ENCODE measurements at places on chromosomes 3 and 15.

DNA sequence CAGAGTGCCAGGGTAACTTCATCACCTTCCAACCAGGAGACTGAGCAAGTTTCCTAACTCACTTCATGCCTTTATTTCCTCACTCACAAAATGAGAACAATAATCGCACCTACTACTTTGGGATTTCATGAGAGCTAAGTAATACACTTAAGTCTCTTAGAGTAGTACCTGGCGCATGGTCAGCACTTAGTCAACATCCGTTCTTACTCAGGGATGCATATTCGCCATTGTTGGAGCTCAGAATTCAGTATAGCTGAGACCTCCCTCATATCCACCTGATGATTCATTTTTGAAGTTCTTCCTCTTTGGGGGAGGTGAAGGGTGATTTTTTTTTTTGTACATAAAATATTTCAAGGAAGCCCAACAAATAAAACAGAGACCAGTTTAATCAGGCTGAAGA lies 188.2 kb downstream of the AGBL1 start:
- H3K27ac ChIP-seq = no peak overlapping the region
- peaks cover under 1% of the 10 kb centered on the region for H3K27me3 ChIP-seq
- H3K36me3 ChIP-seq = no peaks in the 10 kb centered on the region
- no peak for DNase-seq
- H3K4me3 ChIP-seq = no peak overlapping the region

DNA sequence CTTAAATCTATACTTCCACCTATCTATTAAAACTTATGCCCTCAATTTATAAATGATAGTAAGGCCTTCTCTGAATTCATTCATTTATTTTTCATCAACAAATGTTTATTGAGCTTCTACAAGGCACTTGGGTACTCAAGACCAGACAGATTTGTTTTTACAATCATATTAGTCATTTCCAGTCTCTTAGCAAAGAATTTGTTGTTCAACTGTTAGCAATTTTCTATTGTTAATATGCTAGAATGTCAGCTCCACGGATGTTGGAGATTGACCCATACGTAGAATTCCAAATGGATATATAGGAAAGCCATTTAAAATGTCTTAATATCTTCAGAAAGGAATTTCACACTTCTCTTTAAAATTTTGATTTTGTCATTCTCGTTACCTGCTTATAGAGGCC lies 36.7 kb downstream of the ZBTB38 start:
- peaks cover 34% of the 10 kb centered on the region for H3K36me3 ChIP-seq
- no peak overlapping the region for H3K4me3 ChIP-seq
- no peaks in the 10 kb centered on the region for H3K27me3 ChIP-seq
- H3K4me1 ChIP-seq = peaks cover 24% of the 10 kb centered on the region

GRCh38 chr3:107959550-107960154 lies 131.2 kb downstream of the CD47 start:
- no peaks in the 10 kb centered on the region for H3K36me3 ChIP-seq
- peaks cover 16% of the 10 kb centered on the region for H3K4me1 ChIP-seq
- DNase-seq = no peak
- H3K27me3 ChIP-seq = peaks cover 15% of the 10 kb centered on the region
- H3K4me3 ChIP-seq = no peak overlapping the region

- H3K36me3 ChIP-seq = no peaks in the 10 kb centered on the region
- H3K4me1 ChIP-seq = no peaks in the 10 kb centered on the region
- no peak overlapping the region for H3K27ac ChIP-seq
- no peak overlapping the region for H3K4me3 ChIP-seq
Measured at GRCh38 chr3:106376016-106376570, 507.3 kb upstream of the CBLB start.

DNA sequence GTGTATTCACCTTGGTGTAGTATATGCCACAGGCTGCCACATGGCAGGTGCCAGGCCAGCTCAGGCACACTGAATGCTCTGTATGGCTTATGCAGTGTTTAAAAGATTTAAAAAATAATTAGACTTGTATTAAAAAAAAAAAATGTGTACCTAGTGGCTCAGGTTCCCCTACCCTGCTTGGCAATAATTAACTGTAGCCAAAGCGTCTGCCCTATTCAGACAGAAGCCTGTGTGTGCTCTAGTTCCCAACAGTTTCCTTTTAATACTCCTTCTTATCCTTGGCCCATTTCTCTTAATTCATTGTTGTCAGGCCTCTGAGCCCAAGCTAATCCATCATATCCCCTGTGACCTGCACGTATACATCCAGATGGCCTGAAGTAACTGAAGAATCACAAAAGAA lies 752.2 kb upstream of the CFAP20DC start:
- no peak overlapping the region for H3K4me3 ChIP-seq
- H3K27ac ChIP-seq = no peak overlapping the region
- H3K27me3 ChIP-seq = no peaks in the 10 kb centered on the region
- H3K36me3 ChIP-seq = peaks cover 6% of the 10 kb centered on the region

- no peaks in the 10 kb centered on the region for H3K27me3 ChIP-seq
- H3K4me3 ChIP-seq = no peak overlapping the region
- H3K36me3 ChIP-seq = no peaks in the 10 kb centered on the region
Measured at GRCh38 chr3:116483135-116483534, 37.8 kb upstream of the LSAMP start.

DNA sequence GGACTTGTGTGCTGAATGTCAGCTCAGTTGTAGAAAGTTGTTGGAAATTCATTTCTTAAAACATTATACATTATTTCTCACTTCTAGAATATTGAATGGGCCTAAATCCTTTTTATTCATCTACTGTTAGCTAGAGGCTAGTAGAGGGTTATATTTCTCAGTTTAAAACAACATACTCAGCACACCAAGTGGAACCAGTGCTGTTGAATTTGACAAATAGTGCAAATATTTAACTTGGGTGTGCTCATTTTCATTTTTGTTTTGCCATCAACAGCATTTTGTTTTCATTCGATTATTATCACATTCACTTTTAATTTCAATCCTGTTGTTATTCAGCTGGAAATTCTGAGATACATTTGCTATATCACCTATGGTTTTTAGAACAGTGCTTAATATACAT lies 269.4 kb upstream of the PEX5L start:
- H3K27me3 ChIP-seq = no peaks in the 10 kb centered on the region
- no peak overlapping the region for H3K27ac ChIP-seq
- DNase-seq = no peak

- H3K27ac ChIP-seq = no peak overlapping the region
- peaks cover 4% of the 10 kb centered on the region for H3K27me3 ChIP-seq
- H3K4me1 ChIP-seq = no peaks in the 10 kb centered on the region
- H3K36me3 ChIP-seq = no peaks in the 10 kb centered on the region
Measured at GRCh38 chr3:184757022-184757651, 45.3 kb upstream of the MAGEF1 start.

DNA sequence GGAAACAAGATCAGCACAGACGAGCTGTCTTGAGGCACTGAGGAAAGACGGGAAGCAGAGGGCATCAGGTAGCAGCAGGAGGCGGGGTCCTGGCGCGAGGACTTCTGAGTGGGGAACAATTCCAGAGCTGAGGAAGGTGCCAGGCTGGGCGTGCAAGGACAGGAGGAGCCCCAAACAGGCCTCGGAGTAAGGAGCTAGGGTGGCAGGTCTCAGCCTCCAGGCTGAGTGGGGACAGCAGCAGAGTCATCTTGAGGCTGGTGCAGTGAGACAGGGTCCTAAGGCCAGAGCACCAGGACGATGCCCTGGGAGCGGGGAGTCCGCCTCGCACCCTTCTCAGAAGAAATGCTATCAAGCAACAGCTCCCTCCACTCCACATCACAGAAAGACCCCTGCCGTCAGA lies 78.4 kb downstream of the PCSK6 start:
- H3K4me1 ChIP-seq = no peaks in the 10 kb centered on the region
- DNase-seq = no peak
- peaks cover 14% of the 10 kb centered on the region for H3K27me3 ChIP-seq

GRCh38 chr3:169362301-169362700 lies 301.2 kb downstream of the MECOM start:
- no peaks in the 10 kb centered on the region for H3K4me1 ChIP-seq
- no peak for DNase-seq
- H3K27ac ChIP-seq = no peak overlapping the region
- H3K4me3 ChIP-seq = no peak overlapping the region
- peaks cover 4% of the 10 kb centered on the region for H3K27me3 ChIP-seq

GRCh38 chr3:25789596-25790556 lies at the start of gene OXSM:
Gene OXSM (plus strand): TSS chr3:25790090. CDS start chr3:25791021, 931 bp downstream.
- H3K4me1 ChIP-seq = peaks cover 36% of the 10 kb centered on the region
- no peaks in the 10 kb centered on the region for H3K27me3 ChIP-seq
- H3K27ac ChIP-seq = peak within 1 kb of the TSS; percentile 98
- DNase-seq = peak; percentile 95
- H3K4me3 ChIP-seq = peak within 1 kb of the TSS; percentile 95

DNA sequence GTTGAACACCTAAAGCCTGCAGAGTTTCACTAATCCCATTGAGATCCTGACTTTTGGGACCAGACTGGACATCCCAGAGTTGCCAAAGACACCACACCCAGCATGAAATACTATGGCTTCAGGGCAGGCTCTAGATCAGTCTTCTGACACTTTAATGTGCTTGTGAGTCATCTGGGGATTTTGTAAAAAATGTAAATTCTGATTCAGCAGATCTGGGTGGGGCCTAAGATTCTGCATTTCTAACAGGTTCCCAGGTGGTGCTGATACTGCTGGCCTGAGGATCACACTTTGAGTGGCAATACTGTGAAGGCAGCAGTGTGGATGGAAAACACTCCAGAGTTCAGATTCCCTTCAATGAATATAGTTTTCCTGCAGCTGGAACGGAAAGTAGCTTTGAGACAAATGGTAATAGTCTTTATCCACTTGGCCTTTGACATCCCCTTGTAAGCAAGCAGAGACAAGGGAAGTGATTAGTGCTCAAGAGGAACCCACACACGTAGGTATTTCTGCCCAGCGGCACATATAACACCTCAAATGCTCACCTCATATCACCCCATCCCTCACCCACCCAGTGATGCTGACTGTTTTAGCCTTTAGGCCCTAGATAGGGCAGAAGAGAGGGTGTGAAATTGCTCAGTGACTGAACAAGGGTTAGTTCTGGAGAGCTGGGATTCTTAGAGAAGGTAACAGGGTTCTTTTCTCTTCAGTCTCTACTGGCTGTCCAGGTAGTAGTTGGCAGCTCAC lies 51.5 kb upstream of the GSK3B start:
- peaks cover 8% of the 10 kb centered on the region for H3K4me1 ChIP-seq
- H3K27me3 ChIP-seq = no peaks in the 10 kb centered on the region
- no peak overlapping the region for H3K27ac ChIP-seq
- no peaks in the 10 kb centered on the region for H3K36me3 ChIP-seq
- DNase-seq = no peak

DNA sequence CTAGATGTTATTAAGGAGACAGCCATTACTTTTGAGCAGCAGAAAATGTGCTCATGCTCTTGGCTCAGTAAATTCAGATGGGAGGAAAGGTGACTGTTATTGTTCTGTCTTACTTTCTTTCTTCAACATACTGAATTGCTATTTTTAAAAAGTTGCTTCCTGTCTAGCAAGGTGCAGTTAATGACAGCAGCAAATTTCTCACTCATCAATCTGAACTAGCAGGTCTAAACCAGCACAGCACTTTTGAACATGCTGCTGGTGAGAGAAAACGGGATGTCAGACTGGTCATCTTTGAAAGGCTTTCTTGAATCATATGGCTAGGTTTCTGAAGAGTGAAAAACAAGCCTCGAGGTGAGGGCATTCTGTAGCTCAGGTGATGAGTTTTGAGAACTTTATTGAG lies 384.7 kb downstream of the MFSD1 start:
- H3K36me3 ChIP-seq = no peaks in the 10 kb centered on the region
- no peaks in the 10 kb centered on the region for H3K27me3 ChIP-seq
- no peak overlapping the region for H3K4me3 ChIP-seq
- H3K4me1 ChIP-seq = no peaks in the 10 kb centered on the region

GRCh38 chr15:93126599-93126998 lies 37.6 kb upstream of the RGMA start:
- H3K36me3 ChIP-seq = no peaks in the 10 kb centered on the region
- H3K4me3 ChIP-seq = no peak overlapping the region
- no peaks in the 10 kb centered on the region for H3K27me3 ChIP-seq
- no peak for DNase-seq
- no peak overlapping the region for H3K27ac ChIP-seq

GRCh38 chr15:89998923-89999675 lies 2.0 kb upstream of the ZNF710 start:
- DNase-seq = no peak
- peaks cover 14% of the 10 kb centered on the region for H3K27me3 ChIP-seq
- peak overlapping the region; percentile 6 for H3K4me3 ChIP-seq
- no peak overlapping the region for H3K27ac ChIP-seq

DNA sequence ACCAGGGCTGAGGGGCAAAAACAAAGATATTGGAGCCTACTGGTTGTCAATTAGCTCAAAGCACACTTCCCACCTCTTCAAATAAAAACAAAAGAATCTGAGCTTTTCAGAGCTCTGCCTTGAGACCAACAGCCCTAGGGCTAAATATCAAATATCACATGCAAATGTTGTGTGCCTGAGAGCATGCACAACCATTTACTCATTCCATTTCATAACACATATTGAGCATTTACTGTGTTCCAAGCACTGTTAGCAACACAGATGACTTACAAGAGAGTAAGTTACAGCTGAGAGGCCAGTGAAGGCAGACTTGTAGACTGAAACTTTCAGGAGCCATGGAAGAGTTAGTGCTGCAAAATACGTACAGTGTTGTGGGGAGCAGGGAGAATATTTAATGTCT lies 222.4 kb downstream of the CPNE4 start:
- H3K4me1 ChIP-seq = no peaks in the 10 kb centered on the region
- no peaks in the 10 kb centered on the region for H3K36me3 ChIP-seq
- DNase-seq = no peak
- H3K27me3 ChIP-seq = peaks cover 5% of the 10 kb centered on the region

GRCh38 chr3:124818398-124819091 lies 68.6 kb downstream of the ITGB5 start:
- no peaks in the 10 kb centered on the region for H3K36me3 ChIP-seq
- H3K27ac ChIP-seq = no peak overlapping the region
- H3K4me3 ChIP-seq = no peak overlapping the region
- H3K27me3 ChIP-seq = peaks cover 7% of the 10 kb centered on the region
- H3K4me1 ChIP-seq = no peaks in the 10 kb centered on the region

- no peak overlapping the region for H3K4me3 ChIP-seq
- H3K27me3 ChIP-seq = no peaks in the 10 kb centered on the region
- H3K36me3 ChIP-seq = no peaks in the 10 kb centered on the region
- H3K4me1 ChIP-seq = no peaks in the 10 kb centered on the region
- no peak for DNase-seq
- H3K27ac ChIP-seq = no peak overlapping the region
Measured at GRCh38 chr3:151371526-151371925, 13.0 kb downstream of the P2RY12 start.

DNA sequence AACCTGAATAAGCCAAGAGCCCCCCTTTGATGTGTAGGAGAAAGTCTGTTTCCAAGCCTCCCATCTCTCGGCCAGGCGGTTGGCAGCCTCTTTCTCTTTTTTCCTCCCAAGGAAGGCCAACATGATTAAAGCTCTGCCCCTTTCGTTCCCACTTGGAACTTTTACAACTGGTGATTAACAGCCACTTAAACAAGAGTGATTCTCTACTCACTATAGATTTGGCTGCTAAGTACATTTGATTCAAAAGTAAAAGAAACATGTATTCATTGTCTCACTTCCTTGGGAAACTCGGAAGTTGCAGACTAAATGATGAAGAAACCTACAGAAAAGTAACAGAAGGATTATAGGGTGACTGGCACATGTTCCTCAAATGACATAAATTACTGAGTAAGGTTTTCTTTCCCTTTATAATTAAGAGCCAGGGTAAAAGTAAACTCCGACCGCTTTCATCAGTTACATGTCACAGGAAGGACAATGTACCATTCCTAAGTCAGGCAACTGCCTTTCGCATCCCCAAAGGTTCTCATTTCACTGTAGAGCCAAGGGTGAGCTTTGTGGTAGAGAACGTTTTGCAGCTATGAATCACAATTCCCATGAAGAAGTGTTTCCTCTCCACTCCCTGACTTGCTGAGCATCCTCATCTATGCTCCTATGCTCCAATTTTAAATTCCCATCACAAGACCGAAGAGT lies 72.7 kb downstream of the MB21D2 start:
- no peak overlapping the region for H3K27ac ChIP-seq
- DNase-seq = no peak
- H3K4me1 ChIP-seq = peaks cover 14% of the 10 kb centered on the region
- no peak overlapping the region for H3K4me3 ChIP-seq
- H3K27me3 ChIP-seq = no peaks in the 10 kb centered on the region
